Right forelimb (tissue), 1 donor: ENCODE measurements at places on chromosomes 12 and 14.

DNA sequence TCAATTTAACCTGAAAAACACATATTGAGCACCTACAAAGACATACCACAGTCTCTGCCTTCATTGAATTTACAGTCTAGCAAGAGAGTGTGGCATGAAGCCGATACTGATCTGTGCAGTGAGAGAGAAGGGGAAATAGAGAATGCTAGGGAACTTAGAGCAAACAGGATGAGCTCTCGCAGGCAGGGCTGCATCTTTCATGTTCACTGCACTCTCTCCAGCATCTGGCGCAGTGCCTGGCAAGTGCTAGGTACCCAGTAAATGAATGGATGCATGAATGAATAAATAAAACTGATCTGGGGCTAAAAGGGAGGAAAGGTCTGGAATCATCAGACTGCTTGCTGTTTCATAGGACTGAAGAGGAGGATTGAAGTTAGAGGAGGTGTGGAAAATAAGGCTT, 256.5 kb upstream of the NPAS3 start:
- DNase-seq: no peak

- peak; percentile 51 for DNase-seq
Observed at GRCh38 chr12:57456145-57456700, 1.1 kb downstream of the INHBE start.

DNA sequence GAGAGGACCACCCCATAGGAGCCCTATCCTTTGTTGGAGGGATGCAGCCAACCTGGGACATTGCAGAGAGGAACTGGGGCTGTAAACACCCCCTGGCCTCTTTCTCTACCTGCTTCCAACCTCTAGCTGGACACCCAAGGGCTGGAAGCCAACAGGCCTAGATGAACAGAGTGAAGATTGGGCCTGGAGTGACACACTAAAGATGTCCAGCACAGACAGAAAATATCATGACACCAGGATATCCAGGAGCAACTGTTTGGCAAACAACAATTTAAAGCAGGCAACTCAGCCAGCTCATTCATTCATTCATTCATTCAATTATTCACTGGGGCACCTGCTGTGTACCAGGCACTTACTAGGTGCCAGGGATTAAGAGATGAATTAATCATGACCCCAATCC, 125.0 kb upstream of the NCOR2 start:
- DNase-seq: no peak

GRCh38 chr14:104142946-104143470, 4.6 kb downstream of the KIF26A start:
- DNase-seq: no peak

DNA sequence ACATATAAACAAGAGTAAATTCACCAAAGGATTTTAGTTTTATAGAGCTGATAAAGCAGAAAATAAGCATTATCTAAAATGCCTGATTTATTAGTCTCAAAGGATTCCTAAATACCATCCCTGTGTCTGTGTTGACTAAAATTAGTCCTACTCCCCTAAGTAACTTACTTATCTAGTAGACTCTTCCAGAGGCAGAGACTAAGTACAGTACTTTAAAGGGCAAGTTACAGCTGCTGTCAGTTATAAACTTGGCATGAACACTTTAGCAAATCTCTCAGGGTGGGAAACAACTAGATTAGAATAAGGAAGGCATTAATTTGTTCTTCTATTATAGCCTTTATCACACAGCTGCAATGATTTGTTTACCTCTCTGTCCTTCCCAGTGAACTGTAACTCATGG, 46.0 kb downstream of the ATP2B1 start:
- DNase-seq: no peak

DNA sequence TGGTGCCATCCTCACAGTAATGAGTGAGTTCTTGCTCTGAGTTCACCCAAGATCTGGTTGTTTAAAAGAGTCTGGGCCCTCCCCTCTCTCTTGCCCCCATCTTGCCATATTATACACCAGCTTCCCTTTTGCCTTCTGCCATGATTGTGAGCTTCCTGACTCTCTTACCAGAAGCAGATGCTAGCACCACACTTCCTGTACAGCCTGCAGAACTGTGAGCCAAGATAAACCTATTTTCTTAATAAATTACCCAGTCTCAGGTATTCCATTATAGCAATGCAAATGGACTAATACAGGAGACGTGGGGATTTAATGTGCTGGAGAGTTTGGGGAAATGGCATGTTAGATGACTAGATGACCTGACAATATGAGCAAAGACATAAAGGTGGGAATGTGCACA, 12.8 kb downstream of the SLC4A8 start:
- no peak for DNase-seq

DNA sequence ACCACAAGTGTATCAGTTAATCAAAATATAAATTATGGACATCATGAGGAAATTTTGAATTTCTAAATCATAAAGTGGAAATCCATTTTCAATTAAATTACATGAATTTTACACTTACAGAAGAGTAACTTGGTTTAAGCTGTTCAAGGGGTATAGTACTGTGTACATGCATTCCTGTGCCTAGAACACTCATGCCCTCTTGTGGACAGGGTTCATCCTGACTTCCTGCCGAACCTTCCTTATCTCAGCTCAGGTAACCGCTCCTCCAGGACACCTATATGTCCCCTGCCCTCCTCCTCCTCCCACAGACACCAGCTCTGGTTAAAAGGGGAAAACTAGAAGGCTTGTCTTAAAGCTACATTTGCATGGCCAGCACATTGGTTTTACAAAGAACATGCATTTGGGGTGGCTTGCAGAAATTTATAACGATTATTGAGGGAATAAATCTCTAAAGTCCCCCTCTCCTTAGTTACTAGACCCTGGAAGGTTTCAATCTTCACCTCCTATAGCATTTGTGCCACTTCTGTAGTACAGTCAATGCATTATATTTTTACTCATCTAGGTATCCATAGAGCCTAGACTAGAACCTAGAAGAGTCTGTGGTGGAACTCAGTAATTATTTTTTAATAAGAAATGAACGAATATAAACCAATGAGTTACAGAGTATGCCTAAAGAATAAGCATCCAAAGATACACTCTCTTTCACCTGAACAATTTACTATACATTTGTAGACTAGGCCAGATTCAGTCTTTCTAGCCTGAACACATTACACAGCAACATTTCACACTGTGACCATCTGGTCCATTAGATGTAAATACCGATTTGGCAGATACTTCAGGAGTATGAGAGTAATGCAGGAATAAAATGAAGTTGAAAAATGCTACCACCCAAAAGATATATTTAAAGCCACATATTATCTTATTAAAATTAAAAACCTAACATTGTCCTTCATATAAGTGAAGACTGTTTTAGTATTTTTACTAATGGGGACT, 345.6 kb downstream of the PAWR start:
- DNase-seq: no peak

GRCh38 chr12:104582739-104583138, 126.0 kb downstream of the CHST11 start:
- DNase-seq: no peak

DNA sequence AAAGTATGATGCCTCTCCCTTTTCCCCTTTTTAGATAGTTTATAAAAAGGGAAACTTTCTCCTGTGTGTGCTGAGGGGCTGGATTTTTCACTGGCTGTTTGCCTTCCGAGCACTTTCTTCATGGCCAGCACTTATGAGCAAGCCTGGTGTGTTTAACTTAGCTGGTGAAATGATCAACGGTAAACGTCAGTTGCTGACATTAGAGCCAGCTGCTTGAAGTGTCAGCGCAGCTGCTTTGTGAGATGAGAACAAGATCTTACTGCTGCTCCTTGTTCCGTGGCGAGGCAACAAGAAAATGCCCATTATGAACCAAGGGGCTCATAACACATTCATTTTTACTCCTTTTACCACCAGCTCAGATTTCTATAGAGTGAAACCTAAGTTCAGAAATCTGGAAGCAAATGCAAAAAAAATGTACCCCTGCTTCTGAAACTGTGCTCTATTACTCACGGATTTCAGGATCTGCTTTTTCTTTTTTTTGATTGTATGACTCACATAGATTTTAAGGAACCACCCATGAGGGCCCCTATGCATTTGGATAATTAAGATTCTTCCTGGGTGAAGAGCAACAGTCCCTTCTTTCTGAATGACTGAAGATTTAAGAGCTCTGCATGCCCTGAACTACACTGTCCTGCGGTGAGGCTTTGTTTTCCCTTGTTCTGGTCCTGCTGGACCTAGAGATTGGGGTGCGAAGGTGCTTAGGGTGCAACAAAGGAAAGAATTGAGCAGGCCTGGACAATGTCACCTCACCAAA, 74.3 kb upstream of the CPM start:
- peak; percentile 51 for DNase-seq

DNA sequence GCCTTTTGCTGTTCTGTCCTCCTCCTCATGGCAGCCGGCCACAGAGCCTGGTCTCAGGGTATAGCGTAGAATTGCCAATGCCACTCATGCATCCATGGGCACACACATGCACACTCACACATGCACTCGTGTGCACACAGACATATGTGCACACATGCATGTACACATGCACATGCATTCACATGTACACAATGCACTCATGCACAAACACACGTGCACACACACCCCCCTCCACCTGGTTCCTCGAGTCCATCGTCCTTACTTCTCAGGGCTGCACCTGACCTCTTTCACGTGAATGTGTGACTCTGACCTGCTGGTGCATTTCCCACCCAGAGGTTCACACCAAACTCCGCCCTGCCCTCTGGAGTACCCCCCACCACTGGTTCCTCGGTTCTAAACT, 60.6 kb downstream of the BCL11B start:
- no peak for DNase-seq

DNA sequence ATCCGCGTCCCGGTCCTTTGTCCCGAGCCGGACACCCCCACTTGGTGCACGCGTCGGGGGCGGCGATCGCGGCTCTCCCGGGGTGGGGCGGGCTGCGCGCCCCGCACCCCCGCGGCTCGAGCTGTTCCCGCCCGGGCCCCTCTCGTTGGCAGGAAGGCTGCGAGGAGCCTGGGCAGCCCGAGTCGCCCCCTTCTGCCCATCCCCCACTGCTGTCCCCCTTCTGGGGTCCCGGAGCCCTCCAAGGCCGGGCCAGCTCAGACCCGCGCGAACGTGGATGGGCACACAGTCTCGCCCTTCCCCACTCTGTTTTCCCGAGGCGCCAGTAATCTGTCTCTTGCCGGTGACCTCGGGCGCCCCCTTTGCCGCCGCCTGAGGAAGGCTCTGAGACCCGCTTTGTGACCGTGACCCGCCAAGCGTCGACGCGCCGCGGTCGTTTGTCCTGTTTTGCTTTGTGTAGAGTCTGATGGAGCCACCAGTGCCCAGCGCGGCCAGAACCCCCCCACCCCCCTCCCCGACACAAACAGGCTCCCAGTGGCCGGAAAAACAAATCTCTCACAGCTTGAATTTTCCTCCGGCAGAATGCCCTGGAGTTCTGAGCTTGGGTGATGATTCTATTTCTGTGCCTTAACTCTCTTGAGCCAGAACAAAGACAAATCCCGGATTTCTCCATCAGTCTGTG, 610 bp downstream of the C14orf132 start:
- peak; percentile 60 for DNase-seq

- no peak for DNase-seq
Observed at GRCh38 chr14:96265383-96266095, 9.5 kb downstream of the BDKRB1 start.

DNA sequence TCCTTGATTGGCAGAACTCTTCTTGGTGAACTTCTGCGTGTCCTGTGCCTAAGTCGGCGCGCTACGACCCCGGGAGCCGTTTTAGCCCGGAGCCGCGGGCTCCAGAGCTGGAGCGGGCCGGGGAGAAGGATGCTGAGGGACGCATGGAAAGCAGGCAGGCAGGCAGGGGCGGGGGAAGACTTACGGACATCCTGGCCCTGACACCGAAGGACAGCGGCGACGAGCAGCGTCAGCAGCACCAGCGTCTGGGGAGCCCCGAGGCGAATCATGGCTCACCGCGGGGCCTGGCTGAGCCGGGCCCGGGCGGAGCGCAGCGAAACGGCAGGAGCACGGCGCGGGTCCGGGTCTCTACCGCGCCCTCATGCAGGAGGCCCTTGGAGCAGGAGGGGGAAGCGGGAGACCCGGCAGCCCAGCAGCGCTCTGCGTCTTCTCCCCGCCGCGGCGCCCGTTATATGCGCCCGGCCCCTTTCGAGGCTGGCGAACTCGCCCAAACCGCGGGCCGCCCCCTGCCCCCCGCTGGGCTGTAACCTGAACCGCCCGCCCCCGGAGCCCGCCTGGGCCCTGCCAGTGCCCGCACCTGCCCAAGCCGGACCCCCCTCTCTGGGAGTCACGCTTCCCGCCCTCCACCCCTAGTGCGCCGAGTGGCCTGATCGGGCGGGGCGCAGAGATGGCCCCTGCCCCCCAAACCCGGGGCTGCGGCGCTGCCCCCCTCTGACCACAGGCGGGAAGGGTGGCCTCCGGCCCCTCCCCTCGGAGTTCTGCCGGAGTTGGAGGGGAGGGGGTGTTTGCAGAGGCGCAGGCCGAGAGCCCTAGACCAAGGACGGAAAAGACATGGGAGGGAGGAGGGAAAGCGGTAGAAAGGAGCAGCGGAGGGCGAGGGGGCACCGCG, at the start of gene COL2A1:
Gene COL2A1, minus strand, starts transcription at position 424 of the 889 bp plus-strand sequence. Its CDS starts 155 bp downstream, at position 269.
- peak; percentile 82 for DNase-seq

DNA sequence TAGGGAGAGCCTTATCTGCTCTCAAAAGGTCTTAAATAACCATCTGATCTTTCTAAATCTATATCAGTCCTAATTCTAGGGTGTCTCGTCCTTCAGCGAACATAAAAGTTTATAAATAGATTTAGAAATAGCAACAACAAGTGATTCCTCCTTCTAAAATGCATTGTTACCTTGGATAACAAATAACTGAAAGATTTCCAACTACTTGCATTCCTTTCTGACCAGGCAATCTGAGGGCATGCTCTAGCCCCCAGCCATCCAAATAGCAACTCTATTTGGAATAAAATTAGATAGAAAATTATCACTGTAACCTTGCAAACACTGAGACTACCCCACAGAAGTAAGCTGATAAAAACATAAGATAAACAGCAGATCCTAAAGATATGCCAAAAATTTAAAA, 21.8 kb upstream of the KRR1 start:
- no peak for DNase-seq

GRCh38 chr12:131901431-131902331, 7.3 kb downstream of the ULK1 start:
- DNase-seq: no peak

- peak; percentile 83 for DNase-seq
Observed at GRCh38 chr12:72017054-72017651, 78.5 kb downstream of the TPH2 start.

- DNase-seq: no peak
Observed at GRCh38 chr12:74646831-74647230, 109.2 kb downstream of the ATXN7L3B start.
